ENCODE measurements at places on chromosomes 2 and 18. TPM values are rescaled to one million over a fixed set of nuclear protein-coding genes. Genes with fewer than 3 reads are reported as not detected.

Gene AKAIN1
- total RNA-seq: not detected

Gene FEV
- not detected for total RNA-seq

Gene WNT10A
- total RNA-seq: 1.4 TPM

GRCh38 chr18:54946149-54946581, 13.1 kb downstream of the CCDC68 start:
- H3K27ac ChIP-seq: peak overlapping the region; percentile 68
- H3K36me3 ChIP-seq: no peaks in the 10 kb centered on the region
- H3K27me3 ChIP-seq: no peaks in the 10 kb centered on the region
- peak; percentile 35 for DNase-seq
- H3K4me1 ChIP-seq: peaks cover 16% of the 10 kb centered on the region
- peak overlapping the region; percentile 73 for H3K4me3 ChIP-seq

DNA sequence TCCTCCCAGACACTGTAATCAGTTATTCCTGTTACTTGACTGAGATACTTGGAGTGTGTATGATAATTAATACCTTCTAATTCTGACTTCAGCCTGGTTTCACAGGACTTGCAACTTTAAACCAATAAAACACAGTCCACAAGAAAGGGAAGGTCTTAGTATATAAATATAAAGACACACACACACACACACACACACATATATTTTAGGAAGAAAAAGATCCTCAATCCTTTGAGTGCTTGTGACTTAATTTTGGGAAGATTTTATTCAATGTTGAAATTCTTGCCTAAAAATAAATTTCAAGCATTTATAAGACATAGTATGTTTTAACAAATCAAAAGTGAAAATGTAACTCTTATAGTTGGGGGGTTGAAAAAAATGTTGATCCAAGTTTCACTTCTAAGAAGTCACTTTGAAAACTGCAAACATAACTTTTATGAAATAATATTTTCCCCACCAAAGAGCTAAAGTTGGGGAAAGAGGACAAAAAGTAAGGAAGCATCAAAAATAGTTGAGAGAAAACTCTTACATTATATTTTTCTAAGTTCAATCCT, 824 bp upstream of the VPS54 start:
- peaks cover 45% of the 10 kb centered on the region for H3K4me1 ChIP-seq
- H3K4me3 ChIP-seq: peak overlapping the region; percentile 98
- no peak for DNase-seq
- H3K36me3 ChIP-seq: peaks cover 15% of the 10 kb centered on the region
- no peaks in the 10 kb centered on the region for H3K27me3 ChIP-seq

- no peaks in the 10 kb centered on the region for H3K4me1 ChIP-seq
- no peak overlapping the region for H3K4me3 ChIP-seq
- DNase-seq: no peak
- no peaks in the 10 kb centered on the region for H3K27me3 ChIP-seq
These were observed 73.7 kb downstream of the PTGR3 start for GRCh38 chr18:75135158-75135725.

DNA sequence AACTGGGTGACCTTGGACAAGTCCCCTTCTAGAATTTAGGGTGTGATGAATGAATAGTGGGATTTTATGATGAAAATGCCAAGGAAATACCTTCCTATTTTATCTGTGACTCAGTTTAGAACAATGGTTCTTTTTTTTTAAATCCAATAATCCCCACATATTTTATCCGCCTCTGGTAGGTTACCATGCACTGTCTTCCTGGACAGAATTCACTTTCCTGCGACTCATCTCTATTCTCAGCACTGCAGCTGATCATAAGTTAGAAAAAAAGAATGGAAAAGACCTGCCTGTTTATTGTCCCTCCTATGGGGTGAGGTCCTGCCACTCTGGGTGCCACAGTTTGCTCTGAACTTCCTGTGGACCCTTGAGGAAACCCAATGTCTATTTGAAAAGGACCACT, 73.1 kb downstream of the IRS1 start:
- peaks cover 35% of the 10 kb centered on the region for H3K27me3 ChIP-seq
- no peaks in the 10 kb centered on the region for H3K36me3 ChIP-seq
- no peak overlapping the region for H3K4me3 ChIP-seq
- DNase-seq: no peak

- H3K27me3 ChIP-seq: no peaks in the 10 kb centered on the region
- DNase-seq: no peak
- H3K4me3 ChIP-seq: no peak overlapping the region
- no peak overlapping the region for H3K27ac ChIP-seq
These were observed 274.9 kb upstream of the VWC2L start for GRCh38 chr2:214135966-214136365.

DNA sequence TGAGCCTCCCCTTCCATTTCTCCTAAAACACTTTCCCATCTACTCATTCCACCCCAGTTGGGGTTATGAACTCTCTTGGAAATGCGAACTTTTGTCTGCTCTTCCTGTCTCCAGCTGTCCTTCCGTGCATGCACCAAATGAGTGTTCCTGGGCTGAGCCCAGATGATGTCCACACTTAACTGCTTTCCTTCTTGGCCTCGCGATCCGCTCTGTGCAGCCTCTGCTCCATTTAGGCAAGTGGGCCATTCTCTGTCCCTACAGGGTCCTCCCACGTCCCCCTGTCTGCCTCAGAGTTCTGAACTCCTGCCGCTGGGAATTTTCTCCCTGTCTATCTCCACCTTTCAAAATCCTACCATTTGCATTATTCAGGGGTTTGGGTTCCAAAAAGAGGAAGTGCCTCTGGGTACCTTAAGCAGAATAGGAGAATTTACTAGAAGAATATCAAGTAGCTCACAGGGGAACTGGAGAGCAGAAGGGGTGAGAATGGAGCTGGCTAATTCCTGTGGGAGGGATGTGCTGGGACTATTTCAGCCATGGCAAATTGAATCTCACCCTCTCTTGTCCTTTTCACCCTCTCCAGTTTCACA, 4.7 kb upstream of the NCK2 start:
- peaks cover 73% of the 10 kb centered on the region for H3K4me1 ChIP-seq
- H3K36me3 ChIP-seq: peaks cover 10% of the 10 kb centered on the region
- DNase-seq: no peak

All from activated CD4-positive, alpha-beta memory T cell treated with anti-CD3 and anti-CD28 coated beads, Interleukin-2, amount 10 ng/mL, durations not matched to agents 7 days and 5 days (primary cell).